ENCODE measurements at places on chromosomes 7 and 10.

- no peak for DNase-seq
Observed at GRCh38 chr10:131732631-131733127, 168.1 kb upstream of the PPP2R2D start.

DNA sequence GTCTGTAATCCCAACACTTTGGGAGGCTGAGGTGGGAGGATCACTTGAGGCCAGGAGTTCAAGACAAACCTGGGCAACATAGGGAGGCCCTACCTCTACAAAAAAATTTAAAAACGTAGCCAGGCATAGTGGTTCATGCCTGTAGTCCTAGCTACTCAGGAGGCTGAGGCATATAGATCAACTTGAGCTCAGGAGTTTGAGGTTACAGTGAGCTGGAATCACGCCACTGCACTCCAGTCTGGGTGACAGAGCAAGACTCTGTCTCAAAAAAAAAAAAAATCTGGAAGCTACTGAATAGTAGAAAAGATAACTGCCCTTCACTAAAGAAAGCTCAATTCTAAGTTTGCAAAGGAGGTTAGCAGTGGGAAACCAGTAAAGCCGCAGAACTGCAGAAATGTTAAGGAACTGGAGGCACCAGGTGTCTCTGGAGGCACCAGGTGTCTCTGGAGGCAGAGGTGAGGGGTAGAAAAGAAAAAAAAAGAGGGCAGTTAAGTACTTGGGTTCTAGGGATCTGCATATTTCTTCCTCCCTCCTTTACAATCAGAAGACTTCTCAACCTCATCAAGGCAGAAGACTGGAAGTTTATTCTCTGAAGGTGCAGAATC lies 56.5 kb downstream of the RNLS start:
- no peak for DNase-seq

GRCh38 chr10:109912335-109913281 lies 10.7 kb downstream of the XPNPEP1 start:
- DNase-seq = no peak

DNA sequence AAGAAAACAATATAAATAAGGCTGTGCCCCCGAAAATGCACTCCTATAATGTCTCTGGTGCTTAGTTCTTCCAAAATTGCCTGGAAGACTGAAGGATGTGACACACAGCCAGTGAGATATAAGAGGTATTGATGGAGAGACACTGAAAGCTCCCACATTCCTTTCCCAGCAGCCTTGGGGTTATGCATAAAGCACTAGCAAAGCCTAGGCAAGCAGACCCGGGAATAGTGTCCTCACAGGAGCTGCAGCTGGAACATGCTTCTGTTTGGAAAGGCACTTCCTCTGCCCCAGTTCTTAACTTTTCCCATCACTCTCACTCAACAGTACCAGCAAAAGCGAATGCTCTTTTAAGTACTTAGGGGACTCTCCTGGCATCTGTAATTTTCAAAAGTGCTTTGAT lies 178.0 kb downstream of the AMPH start:
- DNase-seq = no peak

GRCh38 chr10:17219024-17219423 lies 9.0 kb upstream of the VIM start:
- DNase-seq = no peak

DNA sequence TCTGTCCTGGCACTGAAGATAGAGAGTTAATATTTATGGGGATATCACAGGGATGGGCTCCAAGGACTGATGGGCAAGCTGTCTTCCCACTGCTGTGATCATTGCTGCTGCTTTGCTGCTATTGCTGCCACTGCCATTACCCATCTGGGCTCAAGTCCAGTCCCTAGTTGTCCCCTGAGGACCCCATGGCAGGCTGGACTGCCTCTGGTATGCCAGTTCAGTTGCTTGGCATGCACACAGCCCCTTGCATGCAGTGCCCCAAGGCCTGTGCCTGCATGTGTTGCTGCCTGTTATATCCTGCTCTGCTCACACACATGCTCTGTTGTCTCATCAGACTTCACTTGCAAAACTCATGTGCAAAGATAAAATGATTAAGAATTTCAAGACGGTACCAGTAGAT lies 109.5 kb downstream of the ADRA2A start:
- DNase-seq = no peak

GRCh38 chr10:89310056-89310893 lies 8.4 kb downstream of the IFIT2 start:
- DNase-seq = no peak

DNA sequence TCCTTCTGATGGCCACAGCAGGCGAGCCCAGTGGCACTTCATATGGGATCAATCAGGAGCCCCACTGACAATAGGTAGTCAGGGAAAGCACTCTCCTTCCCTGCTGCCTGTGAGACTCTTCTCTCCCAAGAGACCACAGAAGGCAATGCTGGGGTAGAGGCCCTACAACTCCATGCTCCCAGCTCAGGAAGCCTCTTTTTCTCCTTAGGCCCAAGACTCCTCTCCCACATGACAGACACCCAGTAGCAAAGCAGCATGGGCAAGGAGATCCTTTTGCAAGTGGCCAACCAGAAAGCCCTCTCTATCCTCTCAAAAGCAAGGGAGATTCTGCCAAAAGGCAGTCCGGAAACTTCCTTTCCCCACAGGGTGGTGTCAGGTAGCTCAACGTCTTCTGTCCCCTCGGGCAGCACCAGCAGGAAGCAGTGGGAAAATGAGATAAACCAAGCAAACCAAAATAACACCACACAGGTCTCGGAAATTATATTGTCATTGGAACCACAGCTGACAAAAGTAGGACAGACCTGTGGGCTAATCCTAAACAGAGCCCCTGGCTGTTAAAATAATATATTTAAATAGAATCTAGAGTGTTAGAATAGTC lies 172.7 kb upstream of the GDF10 start:
- no peak for DNase-seq

DNA sequence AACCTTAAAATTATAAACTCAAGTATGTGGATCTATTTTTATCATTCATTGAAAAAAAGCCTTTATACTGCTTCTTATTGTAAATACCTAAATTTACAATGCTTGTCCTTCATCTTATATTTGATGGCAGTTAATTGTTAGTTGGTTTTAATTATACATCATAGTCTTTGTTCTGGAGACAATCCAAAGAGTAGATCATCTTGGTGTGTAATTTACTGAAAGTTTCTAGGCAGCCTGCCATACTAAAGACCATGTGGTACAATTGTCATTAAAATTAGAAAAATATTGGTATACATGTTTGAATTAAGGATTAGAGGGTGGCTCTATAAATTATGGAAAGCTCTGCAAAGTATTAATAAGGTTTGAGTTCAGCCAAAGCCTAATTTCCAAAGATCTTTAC lies 231.4 kb downstream of the KCND2 start:
- no peak for DNase-seq

DNA sequence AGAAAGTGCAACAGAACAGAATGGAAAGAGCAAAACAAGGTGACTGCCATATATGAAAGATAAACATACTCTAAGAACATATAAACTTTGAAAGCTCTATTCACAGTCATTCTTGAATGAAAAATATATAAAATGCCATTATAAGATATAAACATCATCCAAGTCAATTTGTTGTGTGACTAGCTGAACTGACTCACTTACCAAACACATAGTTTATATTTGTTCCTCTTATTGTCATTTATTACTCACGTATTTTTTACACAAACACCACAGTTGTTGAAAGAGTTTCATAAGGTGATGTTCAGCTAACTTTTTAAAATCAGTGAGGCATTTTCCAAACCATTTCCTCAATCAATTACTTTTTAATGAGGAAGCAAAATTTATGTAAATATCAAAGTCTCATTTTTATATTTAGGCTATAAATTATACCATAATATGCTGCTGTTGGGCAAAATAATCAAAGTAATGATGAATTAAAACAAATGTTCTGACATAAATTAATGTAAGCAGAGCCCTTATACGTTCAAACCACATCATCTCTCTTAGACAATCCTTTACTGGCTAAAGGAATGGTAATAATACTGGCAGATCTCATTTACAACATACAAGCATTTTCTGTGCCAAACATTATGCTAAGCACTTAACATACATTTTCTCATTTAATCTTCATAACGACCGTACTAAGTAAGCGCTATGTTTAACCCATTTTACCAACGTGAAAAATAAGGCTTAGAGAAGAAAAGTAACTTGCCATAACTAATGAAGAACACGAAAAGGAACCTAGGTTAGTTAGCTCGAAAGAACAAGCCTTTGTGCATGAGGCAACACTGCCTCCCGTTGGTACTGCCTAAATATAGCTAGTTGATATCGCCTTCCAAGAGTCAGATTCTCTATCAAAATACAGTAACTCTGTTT lies 7.3 kb downstream of the LRRN3 start:
- DNase-seq = peak; percentile 54

- DNase-seq = peak; percentile 24
Observed at GRCh38 chr7:29878081-29878688, 71.9 kb downstream of the WIPF3 start.

DNA sequence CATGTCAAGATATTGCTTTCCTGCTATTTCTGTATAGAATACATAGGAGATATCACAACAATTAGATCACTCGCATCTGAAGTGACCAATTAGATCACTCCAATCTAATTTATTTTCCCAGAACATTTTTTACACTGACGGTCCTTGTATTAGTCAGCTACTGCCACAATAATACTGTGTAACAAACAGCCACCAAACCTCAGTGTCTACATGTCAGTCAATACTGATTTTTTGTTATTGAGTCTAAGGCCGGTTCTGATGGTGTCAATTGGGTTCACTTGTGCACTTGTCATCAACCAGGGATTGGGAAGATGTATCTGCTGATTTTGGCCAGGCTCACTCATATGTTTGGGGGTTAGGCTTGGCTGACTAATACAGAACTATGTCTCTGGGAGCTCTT lies 275.9 kb upstream of the NFE2L3 start:
- no peak for DNase-seq

DNA sequence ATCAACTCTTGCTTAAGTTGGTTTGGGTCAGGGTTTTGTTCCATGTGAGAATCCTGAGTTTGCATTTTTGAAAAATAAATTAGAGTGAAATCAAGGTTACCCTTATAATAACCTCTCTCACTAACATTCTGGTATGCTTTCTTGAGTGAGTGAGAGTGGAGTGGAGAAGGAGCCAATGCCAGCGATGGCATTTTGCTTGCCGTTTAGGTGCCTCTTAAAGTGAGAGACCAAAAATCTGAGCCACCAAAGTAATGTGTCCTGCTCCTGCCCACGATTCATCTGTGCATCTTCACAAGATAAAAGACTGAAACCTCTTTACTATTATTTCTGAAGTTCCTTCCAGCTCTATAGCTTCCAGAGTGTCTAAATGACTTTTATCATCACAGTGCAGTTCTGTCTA lies 23.4 kb upstream of the XPNPEP1 start:
- DNase-seq = no peak

- DNase-seq = no peak
Observed at GRCh38 chr7:98994046-98994944, 116.0 kb downstream of the TRRAP start.

DNA sequence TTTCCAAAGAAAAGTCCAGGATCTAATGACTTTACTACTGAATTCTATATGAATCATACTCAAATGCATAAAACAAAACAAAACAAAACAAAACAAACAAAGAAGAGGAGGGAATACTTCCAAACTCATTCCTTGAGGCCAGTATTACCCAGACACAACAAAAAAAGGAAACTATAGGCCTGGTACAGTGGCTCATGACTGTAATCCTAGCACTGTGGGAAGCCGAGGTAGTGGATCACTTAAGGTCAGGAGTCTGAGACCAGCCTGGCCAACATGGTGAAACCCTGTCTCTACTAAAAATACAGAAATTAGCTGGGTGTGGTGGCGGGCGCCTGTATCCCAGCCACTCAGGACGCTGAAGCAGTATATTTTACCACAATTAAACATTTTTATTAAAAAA lies 114.6 kb downstream of the NRBF2 start:
- DNase-seq = no peak

GRCh38 chr10:44946205-44946604 lies 13.4 kb upstream of the RASSF4 start:
- DNase-seq = no peak

DNA sequence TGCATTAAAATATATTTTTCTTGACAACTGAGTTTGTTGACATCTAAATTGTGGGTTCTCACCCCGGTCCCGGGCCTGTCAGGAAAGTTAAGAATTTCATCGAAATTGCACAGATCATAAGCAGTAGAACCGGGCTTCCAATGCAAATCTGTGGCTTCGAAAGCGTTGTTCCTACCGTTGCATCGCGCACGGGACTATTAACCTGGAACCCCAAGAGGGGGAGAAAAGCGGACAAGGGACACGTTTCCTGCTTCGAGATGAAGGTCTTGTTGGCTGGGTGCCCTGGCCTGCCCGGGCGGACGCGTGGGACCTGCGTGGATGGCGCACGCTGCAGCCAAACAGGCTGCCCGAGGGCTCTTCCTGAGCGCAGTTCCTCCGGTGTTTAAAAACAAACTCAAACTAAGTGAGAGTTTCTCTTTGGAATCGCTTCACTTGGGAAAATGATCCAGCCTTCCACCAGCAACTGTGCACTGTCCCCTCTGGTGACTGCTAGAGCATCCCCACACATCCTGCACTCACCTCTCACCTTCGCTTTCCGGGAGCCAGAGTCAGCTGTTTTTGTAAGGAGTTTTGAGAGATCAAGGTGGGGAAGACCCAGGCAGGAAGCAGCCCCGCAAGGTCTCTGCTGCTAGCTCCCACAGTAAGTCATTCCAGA lies 5.1 kb upstream of the TBX20 start:
- no peak for DNase-seq

DNA sequence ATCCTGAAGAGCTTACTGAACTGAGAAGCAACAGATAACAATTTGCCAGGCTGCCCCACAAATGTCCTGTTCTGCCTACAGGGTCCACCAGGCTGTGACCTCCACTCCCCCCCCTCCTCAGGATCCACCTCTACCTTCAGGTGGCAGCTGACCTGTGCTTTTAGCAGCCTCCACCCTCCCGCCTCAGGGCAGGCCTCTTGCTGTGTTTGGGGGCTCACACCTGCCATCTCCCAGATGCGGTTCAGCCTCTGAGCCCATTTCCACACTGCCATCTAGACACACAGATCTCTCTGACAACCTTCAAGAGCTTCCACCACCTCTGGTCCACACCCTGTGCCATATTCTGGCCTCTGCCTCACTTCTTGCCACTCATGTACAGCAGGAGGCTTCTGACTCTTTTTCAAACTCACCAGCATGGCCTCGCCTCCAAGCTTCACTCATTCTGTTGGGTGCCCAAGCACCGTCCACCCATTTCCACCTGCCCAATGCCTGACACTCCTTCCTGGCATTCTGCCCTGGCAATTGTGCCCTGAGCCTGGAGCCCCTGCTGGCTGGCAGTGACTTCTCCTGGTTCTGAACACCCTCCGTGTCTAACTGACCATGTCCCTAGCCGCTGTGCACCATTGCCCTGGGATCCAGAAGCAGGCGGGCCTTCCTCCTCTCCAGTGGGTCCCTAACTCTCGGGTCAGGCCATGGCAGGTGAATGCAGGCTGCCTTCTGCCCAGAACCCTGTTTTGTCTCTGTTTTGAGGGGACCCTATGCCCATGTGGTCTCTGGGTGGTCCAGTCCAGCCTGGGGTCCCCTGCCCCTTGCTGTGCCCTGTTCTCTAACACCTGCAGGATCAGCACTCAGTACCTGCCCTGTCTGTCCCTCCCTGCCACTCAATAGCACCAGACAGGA lies 18.5 kb downstream of the TMEM72 start:
- DNase-seq = no peak

GRCh38 chr10:88986549-88987242 lies 3.9 kb upstream of the FAS start:
- no peak for DNase-seq

Data from activated gamma-delta T cell treated with Interleukin-2 at 50 U/mL for 16 hours (primary cell).